ENCODE measurements at places on chromosomes 1 and 21. TPM values are rescaled to one million over a fixed set of nuclear protein-coding genes. Genes with fewer than 3 reads are reported as not detected.

SYT14 gene
- not detected for polyA plus RNA-seq

DNA sequence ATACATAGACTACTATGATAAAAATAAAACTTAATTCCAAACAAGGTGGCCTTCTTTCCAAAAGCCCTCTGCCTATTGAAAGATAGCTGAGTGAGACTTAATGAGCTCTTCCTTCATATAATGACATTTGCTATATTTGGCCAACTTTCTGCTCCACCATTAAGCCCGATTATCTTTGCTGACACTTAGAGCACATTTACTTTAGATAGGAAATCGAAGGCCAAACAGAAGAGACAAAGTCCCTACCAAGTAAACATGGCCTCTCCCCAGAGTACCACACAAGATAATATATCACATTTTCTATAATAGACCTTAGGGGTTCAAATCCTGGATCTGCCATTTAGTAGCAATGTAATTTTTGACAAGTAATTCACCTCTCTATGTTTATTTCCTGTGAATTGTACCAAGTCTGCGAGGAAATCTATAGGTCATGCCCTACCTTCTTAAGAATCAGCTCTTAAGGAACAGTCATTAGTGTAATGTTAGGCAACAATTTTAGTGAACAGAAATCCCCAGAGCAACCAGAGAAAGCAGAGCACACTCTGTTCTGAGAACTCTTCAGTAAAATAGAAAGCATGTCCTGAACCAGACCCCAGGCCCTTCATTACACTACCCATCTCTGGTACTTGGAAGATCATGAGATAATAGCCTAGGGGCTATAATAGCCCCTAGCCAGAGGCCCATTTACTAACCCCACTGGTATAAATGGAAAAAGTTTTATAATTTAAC, 17.3 kb upstream of the COA6 start:
- DNase-seq = no peak
- no peaks in the 10 kb centered on the region for H3K27me3 ChIP-seq
- H3K4me1 ChIP-seq = peaks cover 5% of the 10 kb centered on the region
- no peaks in the 10 kb centered on the region for H3K36me3 ChIP-seq
- H3K27ac ChIP-seq = no peak overlapping the region

DNA sequence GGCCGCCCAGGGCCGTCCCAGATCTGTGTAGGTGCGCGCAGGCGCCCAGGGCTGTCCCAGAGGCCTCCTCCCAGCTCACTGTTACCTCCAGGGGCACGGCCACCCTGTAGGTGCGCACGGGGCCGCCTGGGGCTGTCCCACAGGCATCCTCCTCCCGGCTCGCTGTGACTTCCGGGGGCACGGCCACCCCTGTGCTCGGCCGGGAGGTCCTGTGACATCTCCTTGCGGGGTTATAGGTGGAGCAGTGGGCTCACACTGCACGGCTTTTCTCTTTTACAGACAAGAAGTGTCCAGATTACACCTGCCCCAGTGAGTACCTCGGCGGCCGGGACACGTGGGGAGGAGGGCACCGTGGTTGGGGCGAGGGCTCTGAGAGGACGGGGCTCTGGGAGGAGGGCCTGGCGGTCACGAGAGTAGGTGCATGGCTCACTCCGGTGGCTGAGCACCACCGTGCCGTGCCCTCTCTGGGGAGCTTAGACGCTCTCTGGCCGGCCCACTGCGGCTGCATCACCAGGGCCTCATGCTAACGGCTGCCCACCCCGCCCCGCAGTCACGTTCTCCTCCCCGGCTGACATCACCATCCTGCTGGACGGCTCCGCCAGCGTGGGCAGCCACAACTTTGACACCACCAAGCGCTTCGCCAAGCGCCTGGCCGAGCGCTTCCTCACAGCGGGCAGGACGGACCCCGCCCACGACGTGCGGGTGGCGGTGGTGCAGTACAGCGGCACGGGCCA, 21.4 kb downstream of the COL6A1 start:
- no peak for DNase-seq
- no peak overlapping the region for H3K27ac ChIP-seq
- H3K27me3 ChIP-seq = peaks cover 7% of the 10 kb centered on the region
- no peak overlapping the region for H3K4me3 ChIP-seq

ADGRL4 gene
- polyA plus RNA-seq = not detected

DNA sequence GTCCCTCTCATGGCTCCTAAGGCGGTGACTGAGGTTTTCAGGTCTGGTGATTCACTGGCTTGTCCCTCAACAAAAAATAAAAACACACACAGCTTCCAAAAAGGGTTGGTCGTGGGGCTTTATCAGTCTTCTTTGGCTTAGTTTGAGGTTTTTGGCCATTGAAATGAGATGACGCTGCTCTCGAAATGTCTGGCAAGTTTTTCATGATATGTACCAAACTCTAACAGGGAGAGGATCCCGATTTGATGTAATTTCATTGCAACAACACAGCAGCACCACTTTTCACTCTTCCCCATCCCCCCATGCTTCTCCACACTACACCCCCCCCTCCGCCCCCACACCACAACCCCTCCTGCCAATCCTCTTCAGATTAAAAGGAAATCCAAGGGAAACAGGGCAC, 187.1 kb upstream of the NFIA start:
- no peaks in the 10 kb centered on the region for H3K27me3 ChIP-seq
- no peak overlapping the region for H3K4me3 ChIP-seq
- DNase-seq = peak; percentile 41
- H3K36me3 ChIP-seq = no peaks in the 10 kb centered on the region
- H3K4me1 ChIP-seq = peaks cover 17% of the 10 kb centered on the region

DNA sequence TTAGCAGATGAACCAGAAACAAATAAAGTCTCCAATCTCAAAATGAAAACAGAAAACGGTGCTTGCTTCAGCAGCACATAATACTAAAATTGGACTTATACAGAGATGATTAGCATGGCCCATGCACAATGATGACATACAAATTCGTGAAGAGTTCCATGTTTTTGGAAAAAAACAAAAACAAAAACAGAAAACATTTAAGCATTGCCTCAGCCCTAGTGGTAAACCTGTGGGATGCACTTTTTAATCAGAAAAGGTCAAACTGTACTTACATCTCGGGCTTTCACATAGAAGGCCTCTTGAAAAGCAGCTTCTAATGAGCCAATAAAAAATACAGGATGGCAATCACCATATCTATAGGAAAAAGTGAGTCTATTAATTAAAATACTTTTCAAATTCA, 159.1 kb upstream of the DMRTA2 start:
- DNase-seq = no peak
- peaks cover 69% of the 10 kb centered on the region for H3K36me3 ChIP-seq
- H3K27me3 ChIP-seq = no peaks in the 10 kb centered on the region
- H3K27ac ChIP-seq = no peak overlapping the region

GRCh38 chr1:42830631-42831030, 13.4 kb upstream of the SVBP start:
- peaks cover 33% of the 10 kb centered on the region for H3K4me1 ChIP-seq
- peaks cover 58% of the 10 kb centered on the region for H3K36me3 ChIP-seq
- no peak for DNase-seq
- no peaks in the 10 kb centered on the region for H3K27me3 ChIP-seq
- H3K4me3 ChIP-seq = no peak overlapping the region
- H3K27ac ChIP-seq = peak overlapping the region; percentile 27

DNA sequence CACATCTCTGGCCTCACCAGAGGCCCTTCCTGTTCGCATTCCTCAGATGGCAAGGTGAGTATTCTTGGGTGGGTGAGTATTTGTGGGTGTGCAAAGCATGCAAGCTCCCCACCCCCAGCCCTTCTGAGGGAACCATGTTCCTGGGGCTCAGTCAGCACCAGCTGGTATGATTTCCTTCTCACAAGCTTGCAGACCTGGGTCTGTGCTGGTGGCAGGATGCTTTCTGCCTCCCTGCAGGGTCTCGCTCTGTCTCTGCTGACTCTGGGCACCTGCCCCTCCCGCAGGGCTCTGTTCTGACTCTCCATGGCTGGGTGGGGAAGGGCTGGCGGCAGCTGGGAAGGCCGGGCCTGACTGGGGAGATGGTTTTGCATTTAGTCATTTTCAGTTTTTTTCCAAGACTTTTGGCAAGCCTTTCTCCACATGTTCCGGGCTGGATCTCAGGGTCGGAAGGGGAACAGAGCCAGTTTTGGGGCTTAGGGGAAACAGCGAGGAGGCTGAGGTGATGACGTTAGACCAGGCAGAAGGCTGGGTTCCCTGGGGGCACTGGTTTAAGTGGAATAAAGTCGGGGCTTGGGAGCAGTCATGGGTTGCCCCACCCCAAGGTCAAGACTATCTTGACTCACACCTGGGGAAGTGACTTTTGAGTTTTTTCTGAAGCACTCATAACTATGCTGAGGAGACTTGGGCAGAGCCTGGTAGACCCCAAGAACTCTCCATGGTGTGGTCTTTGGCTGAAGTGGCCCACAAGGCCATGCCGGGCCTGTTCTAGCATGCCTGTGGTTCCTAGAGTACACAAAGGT, 6.2 kb downstream of the RASSF5 start:
- H3K4me3 ChIP-seq = no peak overlapping the region
- H3K36me3 ChIP-seq = no peaks in the 10 kb centered on the region
- peaks cover 4% of the 10 kb centered on the region for H3K4me1 ChIP-seq

DNA sequence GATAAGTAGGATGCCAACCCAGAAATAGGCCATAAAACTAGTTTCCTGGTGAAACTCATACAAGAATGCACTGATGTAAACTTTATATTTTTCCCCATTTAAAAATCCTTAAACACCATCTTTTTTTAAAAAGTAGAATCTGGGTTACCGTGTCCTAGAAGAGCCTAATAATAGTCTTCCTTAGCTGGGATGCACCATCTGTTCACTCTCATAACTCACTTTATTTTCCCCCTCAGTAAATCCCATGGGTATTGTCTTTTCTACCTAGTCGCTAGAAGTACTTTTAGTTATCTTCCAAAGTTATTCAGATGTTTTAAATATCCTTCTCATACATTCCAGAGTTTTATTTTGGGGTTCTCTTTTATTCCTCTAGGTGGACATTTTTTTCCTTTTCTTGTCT, 250.2 kb downstream of the PLA2G4A start:
- H3K27ac ChIP-seq = no peak overlapping the region
- DNase-seq = no peak
- H3K27me3 ChIP-seq = no peaks in the 10 kb centered on the region
- no peaks in the 10 kb centered on the region for H3K36me3 ChIP-seq
- no peak overlapping the region for H3K4me3 ChIP-seq

DNA sequence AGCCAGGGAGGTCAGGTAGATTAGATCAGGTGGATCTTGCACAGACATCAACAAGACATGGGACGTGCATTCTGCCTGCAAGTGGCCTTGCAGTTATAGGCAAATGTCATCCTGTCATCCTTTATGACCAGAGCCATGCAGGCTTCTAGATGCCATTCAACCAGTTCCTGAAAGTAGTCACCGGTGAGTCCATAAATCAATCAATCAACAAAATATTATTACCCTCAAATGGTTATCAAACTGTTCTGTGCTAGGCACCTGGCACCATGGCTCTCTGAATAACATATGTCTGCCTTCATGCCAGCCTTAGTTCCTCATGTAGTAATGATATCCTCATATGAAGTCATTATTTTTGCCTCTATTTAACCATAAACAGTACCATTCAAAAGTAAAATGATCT, 146.9 kb downstream of the TOMM20 start:
- H3K27me3 ChIP-seq = no peaks in the 10 kb centered on the region
- DNase-seq = no peak
- H3K4me1 ChIP-seq = peaks cover 41% of the 10 kb centered on the region
- H3K27ac ChIP-seq = peak overlapping the region; percentile 61
- no peak overlapping the region for H3K4me3 ChIP-seq
- no peaks in the 10 kb centered on the region for H3K36me3 ChIP-seq

Data from K562 (cell line).